ENCODE measurements at places on chromosomes 5 and 9.
A peak's percentile ranks its signal among the peaks of the same experiment; 100 is the strongest.

- DNase-seq, result no peak
These were observed 109.3 kb upstream of the HAND1 start for GRCh38 chr5:154587123-154588026.

DNA sequence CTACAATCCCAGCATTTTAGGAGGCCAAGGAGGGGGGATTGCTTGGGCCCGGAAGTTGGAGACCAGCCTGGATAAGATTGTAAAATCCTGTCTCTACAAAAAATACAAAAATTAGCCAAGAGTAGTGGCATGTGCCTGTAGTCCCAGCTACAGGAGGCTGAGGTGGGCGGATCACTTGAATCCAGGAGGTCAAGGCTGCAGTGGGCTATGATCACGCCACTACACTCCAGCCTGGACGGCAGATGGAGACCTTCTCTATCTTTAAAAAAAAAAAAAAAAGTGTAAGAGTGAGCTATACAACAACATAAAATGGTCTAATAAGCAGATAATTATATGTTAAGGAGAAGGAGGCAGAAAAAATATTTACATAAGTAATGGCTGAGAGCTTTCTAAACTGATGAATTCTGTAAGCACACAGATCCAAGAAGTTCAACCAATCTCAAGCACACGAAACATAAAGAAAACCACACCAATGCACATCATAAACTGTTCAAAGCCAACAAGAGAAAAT lies 23.0 kb downstream of the CDC14B start:
- no peak for DNase-seq

- DNase-seq, result no peak
These were observed 529.1 kb upstream of the SEMA6A start for GRCh38 chr5:117103703-117104102.

DNA sequence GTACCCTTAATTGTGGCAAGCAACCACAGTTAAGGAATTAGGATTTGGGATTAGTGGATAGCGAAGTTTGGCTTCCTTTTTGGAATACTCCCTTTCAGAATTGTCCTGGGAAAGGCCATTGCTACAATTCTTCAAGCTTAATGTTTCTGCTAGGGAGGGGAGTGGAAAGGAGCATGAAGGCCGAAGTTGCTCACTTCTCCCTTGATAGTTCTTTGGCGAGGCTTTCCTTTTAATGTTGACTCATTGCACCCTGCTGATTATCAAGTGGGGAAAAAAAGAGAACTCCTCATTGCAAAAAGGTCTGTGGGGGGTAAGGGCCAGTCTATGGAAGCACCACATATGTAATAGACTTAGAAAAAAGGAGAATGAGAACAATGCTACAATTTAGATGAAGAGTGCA lies 30.7 kb downstream of the GRIN3A start:
- peak; percentile 21 for DNase-seq

DNA sequence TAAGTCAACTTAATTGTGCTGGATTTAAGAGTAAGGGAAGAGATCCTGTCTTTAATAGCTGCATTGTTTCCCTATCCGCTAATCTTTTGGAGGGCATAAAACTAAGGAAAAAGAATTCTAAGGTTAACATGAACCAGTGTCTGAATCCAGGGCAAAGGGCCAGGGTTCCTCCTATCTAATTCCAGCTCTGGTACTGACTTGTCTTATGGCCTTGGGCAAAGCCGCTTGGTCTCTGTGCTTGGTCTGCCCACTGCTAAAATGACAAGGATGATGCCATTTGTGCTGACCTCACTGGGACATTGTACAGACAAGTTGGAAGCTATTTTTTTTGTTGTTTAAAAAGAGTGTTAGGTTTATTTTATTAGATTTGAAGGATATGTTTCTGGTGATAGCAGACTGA lies 334.7 kb upstream of the PIK3R1 start:
- no peak for DNase-seq

DNA sequence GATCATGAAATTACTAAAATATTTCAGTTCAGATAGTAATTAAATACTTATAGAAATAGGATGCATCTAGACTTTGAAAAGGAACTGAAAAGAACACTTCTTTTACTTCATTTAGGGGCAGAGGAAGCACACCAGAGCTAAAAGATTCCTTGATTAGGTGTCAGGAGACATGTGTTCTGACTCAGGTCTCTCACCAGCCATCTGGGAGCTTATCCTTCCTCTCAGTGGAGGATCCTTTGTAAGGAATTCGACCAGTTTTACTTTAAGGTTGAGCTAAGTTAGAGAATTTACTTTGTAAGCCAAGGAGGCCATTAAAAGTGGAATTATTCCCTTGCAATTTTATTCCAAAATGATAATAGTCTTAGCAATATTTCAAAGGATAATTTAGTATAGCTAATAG lies 16.7 kb downstream of the VCAN start:
- no peak for DNase-seq

DNA sequence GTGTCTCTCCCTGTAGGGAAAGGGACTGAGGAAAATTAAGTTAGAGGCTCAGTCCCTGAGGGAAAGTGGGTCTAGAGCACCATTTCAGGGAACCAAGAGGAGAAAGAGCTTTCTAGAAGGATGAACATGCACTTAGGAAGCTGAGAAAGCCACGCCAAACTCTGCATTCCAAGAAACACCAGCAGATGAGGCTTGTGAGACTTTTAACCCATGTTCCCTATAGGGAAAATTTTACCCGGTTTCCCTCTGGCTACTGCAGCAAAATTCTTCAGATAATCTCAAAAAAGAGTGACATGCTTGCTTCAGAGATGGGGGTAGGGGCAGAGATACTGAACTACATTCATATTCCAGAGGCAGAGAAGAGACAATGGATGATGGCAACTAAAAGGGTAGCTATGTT lies 8.6 kb downstream of the TLN1 start:
- no peak for DNase-seq

- no peak for DNase-seq
These were observed 76.5 kb upstream of the SARDH start for GRCh38 chr9:133814586-133815208.

All from hematopoietic multipotent progenitor cell treated with erythropoietin and hydrocortisone succinate and interleukin-3 and kit ligand, for 6 days (in vitro differentiated cells).